ENCODE measurements at places on chromosomes 7 and 10. TPM values are rescaled to one million over a fixed set of nuclear protein-coding genes. Genes with fewer than 3 reads are reported as not detected.

Gene SSC4D
- 1.2 TPM for total RNA-seq

Gene CPEB3
- 12.5 TPM for total RNA-seq

Gene OR2A12
- total RNA-seq, result not detected

Gene NRG3
- total RNA-seq, result not detected

Gene IFIT3
- 8.3 TPM for total RNA-seq

Gene LLCFC1
- total RNA-seq, result not detected

Gene NUTM2E
- not detected for total RNA-seq

Gene C10orf67
- 0.43 TPM for total RNA-seq

Gene ASZ1
- not detected for total RNA-seq

Gene SPDYE2
- total RNA-seq, result not detected

Gene FGL2
- 8.6 TPM for total RNA-seq

Gene MCM10
- total RNA-seq, result 0.16 TPM

- no peaks in the 10 kb centered on the region for H3K36me3 ChIP-seq
- H3K27me3 ChIP-seq, result no peaks in the 10 kb centered on the region
- H3K4me3 ChIP-seq, result peak overlapping the region; percentile 90
- H3K27ac ChIP-seq, result peak overlapping the region; percentile 93
Observed at GRCh38 chr10:12194752-12195271, 879 bp downstream of the NUDT5 start.

GRCh38 chr7:28695300-28696295 is 262.5 kb downstream of the TRIL start:
- no peak overlapping the region for H3K4me3 ChIP-seq
- DNase-seq, result no peak
- no peaks in the 10 kb centered on the region for H3K36me3 ChIP-seq
- no peaks in the 10 kb centered on the region for H3K4me1 ChIP-seq
- H3K27me3 ChIP-seq, result no peaks in the 10 kb centered on the region

DNA sequence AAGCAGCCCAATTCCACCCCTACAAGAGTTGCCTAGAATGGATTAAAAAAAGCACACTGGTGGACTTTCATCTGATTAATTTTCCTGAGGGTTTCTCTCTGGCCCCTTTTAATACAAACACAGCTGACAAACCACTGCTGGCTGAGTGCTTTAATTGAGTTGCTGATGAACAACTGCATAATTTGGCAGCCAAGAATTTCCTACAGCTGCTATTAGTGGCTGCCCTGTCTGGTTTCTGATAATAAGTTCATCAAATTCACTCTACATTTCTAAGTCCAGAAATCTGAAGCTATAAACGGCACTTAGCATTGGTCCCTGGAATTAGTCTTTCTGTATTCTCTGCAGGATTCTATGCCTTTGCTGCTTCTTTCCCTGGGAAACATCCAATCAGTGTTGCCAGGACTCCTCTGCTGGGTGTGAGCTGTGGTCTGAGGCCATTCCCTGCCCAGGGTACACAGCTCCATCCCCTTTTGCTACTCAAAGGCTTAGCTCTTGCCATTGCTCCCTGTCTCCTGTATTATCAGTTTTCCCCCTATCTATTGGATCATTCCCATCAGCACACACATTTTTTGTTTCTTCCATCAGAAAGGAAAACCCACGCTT is 110.6 kb downstream of the LSM5 start:
- no peak overlapping the region for H3K27ac ChIP-seq
- no peaks in the 10 kb centered on the region for H3K4me1 ChIP-seq

DNA sequence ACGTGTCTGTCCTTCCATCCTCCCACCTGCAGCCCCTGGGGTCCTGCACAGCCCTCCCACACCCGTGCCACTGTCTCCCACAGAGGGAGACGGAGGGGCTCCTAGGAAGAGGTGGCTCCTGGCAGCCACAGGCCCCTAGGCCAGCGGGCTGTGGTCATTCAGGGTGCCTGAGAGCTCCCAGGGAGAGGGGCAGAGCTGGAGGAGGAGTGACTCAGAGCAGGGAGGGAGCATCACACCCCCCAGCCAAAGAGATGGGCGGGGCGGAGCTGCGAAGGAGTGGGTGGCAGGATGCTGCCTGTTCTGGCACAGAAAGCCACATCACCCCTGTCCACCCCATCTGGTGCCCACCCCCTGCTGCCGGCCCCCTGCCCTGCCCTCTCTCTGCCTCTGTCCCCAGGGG is 50.5 kb downstream of the STK32C start:
- no peak overlapping the region for H3K27ac ChIP-seq
- H3K4me1 ChIP-seq, result no peaks in the 10 kb centered on the region
- H3K4me3 ChIP-seq, result no peak overlapping the region
- H3K27me3 ChIP-seq, result no peaks in the 10 kb centered on the region

DNA sequence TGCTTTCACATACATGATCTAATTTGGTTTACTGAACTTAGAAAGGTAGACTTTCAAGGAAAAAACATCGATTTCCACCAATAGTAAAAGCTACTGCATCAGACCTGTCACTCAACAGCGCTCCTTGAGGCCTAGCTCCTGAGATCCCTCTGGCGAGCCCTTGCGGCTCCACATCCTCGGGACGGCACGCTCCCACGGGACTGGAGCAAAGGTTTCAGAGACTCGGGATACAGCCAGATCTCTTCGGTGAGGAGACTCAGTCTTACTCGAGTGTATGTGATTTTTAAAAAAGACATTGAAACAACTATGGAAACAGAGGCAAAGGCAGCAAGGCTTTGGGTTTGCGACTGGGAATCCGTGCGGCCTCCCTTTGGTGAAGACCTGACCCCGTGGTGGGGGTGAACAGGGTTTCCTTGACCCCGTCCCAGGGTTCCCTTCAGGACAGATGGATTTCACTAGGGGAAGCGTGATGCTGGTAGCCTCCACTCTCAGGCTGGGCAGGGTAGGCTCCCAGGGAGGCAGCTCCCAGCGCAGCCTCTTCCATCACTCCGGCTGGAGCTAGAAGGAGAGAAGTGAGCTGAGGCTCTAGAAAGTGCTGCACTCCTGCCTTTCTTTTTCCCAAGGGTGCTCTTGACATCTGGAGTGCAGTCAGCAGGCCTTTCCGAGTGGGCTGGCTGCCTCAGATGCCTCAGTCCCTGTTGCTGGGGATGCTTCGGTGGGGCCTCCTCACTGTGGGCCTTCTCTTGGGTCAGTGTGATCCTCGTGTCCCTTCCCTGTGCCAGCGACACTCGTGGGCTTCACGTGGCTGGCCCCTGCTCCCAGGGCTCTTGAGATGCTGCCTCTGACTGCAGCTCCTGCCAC is 5.8 kb upstream of the ATP6V0E2 start:
- peaks cover 9% of the 10 kb centered on the region for H3K4me1 ChIP-seq
- no peaks in the 10 kb centered on the region for H3K36me3 ChIP-seq
- H3K4me3 ChIP-seq, result no peak overlapping the region
- no peak for DNase-seq
- no peaks in the 10 kb centered on the region for H3K27me3 ChIP-seq

GRCh38 chr7:134777908-134778580 is 1.4 kb upstream of the CALD1 start:
- peak overlapping the region; percentile 81 for H3K27ac ChIP-seq

DNA sequence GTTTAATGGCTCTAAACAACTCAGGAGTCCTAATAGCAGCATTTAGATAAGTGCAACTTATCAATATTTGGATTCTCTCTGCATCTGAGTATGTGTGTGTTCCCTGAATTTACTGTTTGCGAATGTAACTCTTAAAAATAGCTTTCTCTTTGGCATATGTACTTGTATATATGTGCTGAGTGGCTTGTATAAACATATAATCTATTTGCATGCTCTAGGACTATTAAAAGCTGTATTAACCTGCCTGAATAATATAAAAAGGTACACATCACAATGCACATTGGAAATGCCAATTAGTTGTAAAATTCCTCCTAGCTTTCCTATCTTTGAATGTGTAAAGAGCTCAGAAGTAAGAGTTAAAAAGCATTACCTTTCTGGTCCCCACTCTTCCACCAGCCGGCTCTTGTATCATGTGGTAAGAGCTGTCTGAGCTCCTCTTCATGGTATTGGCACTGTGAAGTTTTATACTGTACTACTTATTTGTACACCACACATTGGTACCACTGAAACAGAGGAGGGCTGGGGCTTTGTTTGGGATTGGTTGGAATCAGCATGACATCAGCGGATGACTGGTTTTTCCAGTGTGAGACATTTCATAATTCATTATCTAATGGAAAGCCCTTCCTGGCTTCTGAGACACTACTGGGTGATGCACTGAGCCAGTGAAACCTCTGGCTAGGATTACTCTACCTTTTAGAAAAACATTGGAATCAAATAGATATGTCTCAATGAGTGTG is at the start of gene INHBA:
Gene INHBA (minus strand): TSS at position 456 of the 737 bp plus-strand sequence. CDS start 2,716 bp downstream, outside the sequence.
- H3K4me3 ChIP-seq, result peak within 1 kb of the TSS; percentile 68
- peak within 1 kb of the TSS; percentile 33 for H3K27ac ChIP-seq
- peak; percentile 36 for DNase-seq
- peaks cover 9% of the 10 kb centered on the region for H3K4me1 ChIP-seq
- peaks cover 5% of the 10 kb centered on the region for H3K27me3 ChIP-seq

DNA sequence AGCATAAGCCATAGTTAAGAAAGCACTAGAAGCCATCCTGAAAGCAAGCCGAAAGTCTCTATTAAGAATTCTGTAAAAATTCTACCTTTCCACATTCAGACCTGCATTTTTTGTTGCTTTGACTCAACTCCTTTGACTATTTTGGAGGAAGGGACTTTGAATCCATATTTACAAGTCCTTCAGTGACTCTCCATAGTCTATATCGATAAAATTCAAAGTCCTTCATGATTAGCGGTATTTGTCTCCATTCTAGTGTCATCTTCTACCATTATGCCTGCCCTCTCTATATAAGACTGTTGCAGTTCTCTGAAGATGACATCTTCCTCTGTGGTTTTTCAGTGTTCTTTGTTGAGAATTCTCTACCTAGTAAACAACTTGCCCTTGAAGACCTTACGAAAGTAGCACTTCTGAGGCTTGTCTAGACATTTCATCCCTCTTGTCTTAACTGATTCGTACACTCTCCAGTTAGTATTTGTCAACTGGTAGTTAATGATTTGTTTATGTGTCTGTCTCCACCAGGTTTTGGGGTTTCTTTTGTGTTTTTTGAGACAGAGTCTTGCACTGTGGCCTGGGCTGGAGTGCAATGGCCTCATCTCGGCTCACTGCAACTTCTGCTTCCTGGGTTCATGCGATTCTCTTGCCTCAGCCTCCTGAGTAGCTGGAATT is 1.7 kb downstream of the CCSER2 start:
- H3K4me3 ChIP-seq, result peak overlapping the region; percentile 68
- no peaks in the 10 kb centered on the region for H3K36me3 ChIP-seq
- H3K27me3 ChIP-seq, result no peaks in the 10 kb centered on the region
- DNase-seq, result no peak
- H3K27ac ChIP-seq, result no peak overlapping the region
